ENCODE measurements at places on chromosomes 1 and 21. TPM values are rescaled to one million over a fixed set of nuclear protein-coding genes. Genes with fewer than 3 reads are reported as not detected.

- DNase-seq, result peak; percentile 59
Observed at GRCh38 chr1:149903836-149904491, 4.6 kb downstream of the BOLA1 start.

DNA sequence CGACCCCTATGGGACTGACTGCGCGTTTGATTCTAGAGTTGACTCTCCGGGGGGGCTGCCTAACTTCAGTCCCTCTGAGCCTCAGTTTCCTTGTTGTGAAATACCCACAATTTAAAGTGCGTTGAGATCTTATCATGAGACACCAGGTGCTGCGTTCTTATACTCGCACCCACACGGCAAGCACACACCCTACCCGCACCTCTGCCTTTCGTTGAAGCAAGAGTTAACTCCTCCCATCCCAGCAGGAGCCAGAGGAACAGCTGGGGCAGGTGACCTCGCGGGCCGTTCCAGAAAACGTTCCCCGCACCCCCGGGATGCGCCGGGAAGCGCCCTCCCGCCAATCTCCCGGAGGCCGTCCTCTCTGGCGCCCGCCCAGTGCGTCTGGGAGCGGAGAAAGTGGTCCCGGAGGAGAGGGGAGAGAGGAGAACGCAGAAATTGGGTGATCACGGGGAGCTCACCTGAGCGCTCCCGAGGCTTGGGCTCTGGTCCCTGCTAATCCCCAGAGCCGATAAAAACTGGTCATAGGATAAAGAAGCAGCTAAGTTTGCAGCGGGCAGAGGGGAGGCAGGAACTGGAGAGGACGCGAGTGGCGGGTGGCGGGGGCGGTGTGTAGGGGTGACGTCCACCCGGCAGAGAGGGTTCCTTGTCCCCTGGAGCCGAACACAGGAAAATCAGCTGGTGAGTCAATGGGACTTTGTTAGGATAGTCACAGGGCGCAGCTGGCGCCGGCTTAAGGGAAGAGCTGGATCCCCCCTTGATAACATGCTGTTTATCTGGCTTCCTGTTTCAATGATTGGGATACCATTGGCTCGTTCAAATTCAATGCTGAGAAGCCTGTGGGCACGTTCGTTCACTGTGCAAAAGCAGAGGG, 869 bp downstream of the NAV1 start:
- DNase-seq, result peak; percentile 57

RGS8 gene
- total RNA-seq, result 0.07 TPM

DNA sequence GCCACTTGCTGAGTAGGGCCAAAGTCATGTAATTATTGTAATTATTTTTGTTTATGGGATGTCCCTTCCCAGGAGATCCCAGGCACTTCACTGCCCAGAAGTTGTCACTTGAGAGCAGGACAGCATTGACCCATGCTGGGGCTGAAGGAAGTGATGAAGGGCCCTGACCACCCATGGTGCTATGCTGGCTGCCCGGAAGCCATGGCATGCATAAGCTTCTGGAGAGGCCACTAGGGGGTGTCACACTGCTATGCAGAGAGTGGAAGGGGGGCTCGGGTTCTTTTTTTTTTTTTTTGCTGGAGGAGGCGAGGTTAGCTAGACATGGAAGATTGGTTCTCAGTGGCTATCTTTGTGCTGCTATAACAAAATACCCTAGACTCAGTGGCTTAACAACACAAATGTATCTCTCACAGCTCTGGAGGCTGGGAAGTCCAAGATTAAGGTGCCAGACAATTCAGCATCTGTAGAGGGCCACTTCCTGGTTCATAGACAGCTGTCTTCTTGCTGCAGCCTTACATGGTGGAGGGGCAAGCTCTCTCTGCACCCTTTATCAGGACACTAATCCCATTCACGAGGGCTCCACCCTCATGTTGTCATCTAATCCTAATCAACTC, 84.9 kb downstream of the CNIH3 start:
- DNase-seq, result peak; percentile 73

GRCh38 chr1:246617156-246617555, 50.9 kb downstream of the CNST start:
- no peak for DNase-seq
